GM04503 (cell line): ENCODE measurements at places on chromosomes 3 and 15.

DNA sequence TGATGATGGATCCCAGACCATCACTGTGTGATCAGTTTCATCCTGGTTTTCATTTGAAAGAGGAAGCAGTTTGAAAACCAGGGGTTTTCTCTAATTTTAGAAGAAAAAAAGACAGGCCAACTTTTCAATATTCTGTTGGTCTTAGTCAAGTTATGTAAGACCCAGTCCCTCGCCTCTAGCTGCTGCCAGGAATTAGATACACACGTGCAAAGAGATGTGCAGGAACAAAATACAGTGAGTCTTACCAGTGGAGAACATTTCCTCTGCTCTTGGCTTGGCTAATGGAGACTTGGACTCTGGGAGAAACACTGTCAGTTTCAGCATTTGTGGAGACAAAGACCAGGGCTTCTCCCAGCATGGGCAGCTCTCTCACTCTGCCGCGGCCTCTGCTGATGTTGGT is 214.9 kb upstream of the C2CD4B start:
- no peak for DNase-seq

DNA sequence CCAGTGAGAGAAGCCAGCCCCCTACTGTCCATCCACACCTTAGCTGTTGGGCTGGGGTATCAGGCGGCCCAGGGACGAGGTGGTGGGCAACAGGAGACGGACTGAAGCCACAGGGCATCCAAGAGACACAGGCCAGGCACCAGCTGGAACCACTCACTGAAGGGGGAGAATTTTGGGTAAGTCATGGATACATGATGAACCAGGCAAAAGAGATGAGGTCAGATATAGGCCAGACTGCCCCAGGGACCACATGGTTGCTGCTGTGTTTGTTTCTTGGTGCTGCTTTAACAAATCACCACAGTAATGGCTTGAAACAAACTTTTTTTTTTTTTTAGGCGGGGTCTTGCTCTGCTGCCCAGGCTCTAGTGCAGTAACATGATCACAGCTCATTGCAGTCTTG is 66.4 kb downstream of the SEMA5B start:
- DNase-seq, result peak; percentile 45

DNA sequence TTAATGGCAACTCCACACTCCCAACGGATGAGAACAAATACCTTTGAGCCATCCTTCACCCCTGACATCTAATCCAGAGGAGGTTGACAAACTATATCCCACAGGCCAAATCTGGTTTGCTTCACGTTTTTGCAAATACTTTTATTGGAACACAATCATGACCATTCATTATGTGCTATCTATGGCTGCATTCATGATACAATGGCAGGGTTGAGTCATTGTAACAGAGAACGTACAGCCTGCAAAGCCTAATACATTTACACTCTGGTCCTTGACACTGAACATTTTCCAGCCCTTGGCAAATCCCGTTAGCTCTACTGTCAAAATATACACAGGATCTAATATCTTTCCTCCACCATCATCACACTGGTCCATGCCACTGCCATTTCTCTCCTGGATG is 7.6 kb upstream of the PRICKLE2 start:
- DNase-seq, result no peak

GRCh38 chr15:59420986-59421618 is 16.9 kb upstream of the FAM81A start:
- no peak for DNase-seq

DNA sequence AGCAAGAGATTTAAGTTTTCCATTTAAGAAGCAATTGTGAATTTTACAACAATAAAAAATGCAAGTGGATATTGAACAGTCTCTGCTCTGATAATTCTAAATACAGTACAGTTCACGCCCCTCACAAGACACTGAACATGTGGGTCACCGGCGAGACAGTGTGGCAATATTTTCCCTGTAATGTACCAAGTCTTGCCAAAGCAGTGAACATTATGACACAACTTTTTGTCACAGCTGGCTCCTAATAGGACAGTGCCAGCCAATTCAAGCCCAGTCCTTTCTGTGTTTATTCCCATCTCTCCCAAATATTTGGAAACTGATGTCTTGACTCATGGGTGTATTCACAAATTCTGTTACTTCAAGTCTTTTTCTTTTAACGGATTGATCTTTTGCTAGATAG is 62.3 kb downstream of the PPARG start:
- no peak for DNase-seq

GRCh38 chr15:71444032-71444810 is 328.9 kb downstream of the THSD4 start:
- DNase-seq, result no peak

DNA sequence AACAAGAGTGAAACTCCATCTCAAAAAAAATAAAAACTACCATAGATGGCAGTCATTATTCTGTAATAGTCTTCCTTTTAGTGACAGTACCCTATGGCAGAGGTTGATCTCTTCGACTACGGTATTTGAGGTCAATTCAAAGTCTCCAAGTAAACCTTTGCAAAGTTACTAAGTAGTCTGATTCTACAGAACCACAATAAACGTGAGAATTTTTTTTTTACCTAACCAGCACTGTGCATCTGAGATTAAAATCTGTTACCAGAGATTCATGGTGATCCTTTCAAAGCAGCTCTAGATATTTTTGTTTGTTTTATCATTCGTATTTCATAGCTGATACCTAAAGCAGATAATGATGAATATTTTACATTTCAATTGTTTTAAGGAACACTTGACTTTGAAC is 86.6 kb upstream of the CHD2 start:
- no peak for DNase-seq

GRCh38 chr3:46316206-46316605 is 37.7 kb upstream of the CCR2 start:
- no peak for DNase-seq

DNA sequence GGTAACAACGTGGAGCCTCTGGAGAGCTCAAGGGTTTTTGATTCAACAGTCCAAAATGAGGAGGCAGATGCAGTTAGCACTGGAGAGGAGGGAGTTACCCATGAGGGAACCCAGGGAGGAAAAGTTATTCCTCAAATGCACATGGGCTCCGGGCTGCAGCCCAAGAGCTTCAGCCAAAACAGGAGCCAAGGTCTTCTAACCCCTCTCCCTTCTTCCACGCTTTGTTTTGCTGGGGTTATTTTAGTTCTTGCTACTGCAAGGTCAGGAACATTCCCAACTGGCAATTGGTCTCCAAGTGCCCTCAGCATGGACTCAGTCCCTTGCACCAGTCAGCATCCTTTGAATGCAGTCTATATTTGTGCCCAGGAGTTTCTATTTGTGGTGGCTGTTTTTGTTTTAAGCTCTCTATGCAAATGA is 90.0 kb downstream of the TGFBR2 start:
- DNase-seq, result no peak

DNA sequence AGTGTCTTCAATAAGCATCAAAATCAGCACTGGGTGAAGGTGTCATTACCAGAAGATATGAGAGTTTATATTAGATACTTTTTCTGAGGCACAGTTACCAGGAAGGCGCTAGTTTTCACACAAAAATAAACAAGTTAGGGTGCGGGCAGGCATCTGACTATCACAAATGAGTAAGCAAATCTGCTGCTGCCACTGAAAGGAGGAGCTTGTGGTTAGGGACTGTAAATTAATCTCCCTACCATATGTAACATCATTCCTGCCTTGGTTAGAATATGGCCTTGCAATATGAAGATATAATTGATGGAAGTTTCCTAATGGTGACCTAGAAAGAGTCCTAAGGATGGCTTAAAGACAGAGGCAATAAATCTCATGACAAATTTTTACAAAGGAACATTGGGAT is 19.5 kb upstream of the EID1 start:
- no peak for DNase-seq

DNA sequence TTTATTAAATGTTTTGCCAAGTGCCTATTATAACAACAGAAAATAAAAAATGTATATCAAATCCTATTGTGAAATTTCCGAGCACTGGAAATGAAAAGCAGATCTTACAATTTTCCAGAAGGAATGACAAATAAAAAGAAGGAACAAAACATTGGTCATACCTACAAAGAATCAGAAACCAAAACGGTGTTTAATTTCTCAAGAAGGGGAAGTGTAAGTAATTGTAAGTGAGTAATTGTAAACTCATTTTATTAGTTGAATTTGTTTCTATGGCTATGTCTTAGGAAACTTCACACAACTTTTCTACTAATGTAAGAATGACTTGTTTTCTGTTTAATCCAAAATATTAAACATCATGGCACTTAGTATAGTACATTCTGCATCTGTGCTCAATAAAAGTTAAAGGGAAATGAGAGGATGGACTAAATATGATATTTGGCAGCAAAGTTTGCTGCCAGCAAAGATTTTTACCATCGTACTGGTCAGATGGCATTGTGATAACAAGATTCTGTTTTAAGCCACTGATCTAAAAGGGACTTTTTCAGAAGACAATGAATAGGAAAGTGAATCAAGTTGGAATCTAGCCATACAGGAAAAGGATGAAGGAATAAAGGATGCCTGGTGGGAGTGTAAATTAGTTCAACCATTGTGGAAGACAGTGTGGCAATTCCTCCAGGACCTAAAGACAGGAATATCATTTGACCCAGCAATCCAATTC is 232.4 kb downstream of the NFKBIZ start:
- no peak for DNase-seq

DNA sequence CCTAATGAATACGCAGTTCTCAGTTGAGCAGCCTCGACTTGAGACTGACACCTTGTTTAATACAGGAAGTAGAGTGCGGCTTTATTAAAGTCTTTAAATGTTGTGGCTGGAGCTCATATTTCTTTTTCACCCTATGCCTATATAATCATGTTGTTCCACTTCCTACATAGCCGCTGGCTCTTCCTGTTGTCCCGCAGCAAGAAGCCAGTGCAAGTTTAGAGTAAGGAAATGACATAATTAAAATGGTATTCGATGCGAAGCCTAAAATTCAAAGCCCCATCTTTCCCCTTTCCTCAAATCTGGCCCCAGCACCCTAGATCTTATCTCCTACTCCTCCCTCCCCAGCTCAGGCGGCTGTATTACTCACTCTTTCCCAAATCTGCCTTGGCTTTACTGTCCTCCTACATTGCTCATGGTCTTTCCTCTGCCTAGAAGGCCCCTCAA is 7.5 kb upstream of the PHLDB2 start:
- no peak for DNase-seq

GRCh38 chr3:175526609-175527280 is 667.6 kb downstream of the NAALADL2 start:
- no peak for DNase-seq

DNA sequence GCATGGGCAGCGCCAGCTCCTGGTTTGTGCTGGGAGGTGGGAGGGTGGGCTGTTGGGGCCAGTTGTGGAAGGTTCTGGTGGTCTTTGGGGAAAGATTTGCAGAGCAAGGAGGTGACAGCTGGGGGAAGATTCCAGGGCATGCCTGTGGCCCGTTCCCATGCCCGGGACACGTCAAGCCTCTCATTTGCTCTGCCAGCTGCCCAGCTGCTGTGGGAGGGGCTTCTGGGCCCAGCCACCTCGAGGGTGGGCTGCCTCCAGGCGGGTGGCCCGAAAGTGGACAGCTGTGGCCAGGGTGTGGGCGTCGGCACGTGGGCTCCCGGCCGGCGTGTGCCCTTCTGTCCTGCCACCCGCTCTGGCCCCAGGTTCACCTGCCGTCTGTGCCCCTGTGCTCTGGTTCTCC is 17.2 kb downstream of the PLXNA1 start:
- DNase-seq, result no peak

GRCh38 chr15:33801954-33802353 is 166.3 kb upstream of the CHRM5 start:
- DNase-seq, result no peak

- no peak for DNase-seq
Measured at GRCh38 chr15:100134586-100134985, 207.2 kb downstream of the ADAMTS17 start.

DNA sequence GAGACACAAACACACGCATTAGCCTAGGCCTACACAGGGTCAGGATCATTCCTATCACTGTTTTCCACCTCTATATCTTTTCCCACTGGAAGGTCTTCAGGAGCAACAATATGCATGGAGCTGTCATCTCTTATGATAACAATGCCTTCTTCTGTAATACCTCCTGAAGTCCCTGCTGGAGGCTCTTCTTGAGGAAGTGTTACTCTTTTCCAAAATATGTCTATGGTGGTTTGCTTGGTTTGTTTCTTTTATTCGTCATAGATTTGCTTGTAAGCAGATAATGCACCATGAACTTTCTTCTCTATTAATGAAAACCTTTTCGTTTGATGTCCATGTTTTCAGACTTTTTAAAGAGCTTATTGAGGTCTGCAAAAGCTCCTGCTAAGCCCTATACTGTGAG is 109.3 kb downstream of the GMPS start:
- no peak for DNase-seq

DNA sequence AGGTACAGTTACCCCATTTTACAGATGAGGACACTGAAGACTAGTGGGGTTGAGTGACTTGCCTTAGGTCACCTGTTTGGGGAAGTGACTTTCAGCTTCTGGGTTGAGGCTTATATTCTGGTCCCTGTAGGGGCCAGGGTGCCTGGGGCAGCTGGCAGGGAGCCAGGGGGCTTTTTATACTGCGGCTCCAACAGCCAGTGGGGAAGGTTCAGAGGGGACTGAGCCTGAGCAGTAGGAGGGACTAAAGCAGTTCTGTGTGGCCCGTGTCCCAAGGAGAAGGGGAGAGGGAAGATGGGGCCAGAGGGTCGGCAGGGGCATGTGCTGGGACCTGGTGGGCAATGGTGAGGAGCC is 37.7 kb downstream of the SLC6A6 start:
- no peak for DNase-seq

DNA sequence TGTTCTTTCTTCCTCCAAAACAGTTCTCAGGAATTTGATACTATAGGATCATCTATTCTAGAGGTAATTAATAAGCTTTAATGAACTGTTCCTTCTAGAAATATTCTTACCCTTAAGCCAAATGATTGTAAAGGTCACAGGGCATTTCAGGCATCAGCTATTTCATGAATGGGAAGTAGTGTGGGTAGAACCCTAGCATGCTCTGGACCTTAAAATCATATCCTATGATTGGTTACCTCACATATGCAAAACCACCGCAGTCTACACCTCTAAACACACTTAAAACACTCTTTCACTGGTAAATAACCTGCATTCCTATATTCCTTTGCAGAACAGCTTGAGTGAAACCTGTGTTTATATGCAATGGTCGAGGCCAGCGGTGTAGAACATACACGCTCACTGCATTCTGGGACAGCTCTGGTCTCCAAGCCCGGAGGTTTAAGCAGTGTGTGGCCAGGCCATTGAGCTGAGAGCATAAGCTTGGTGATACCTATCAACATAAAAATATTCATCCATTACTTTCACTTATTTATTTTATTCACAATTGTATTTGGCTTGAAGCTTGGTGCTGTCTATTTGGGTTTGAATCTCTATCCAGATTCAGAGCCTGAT is 87.7 kb upstream of the RASGRP1 start:
- no peak for DNase-seq

DNA sequence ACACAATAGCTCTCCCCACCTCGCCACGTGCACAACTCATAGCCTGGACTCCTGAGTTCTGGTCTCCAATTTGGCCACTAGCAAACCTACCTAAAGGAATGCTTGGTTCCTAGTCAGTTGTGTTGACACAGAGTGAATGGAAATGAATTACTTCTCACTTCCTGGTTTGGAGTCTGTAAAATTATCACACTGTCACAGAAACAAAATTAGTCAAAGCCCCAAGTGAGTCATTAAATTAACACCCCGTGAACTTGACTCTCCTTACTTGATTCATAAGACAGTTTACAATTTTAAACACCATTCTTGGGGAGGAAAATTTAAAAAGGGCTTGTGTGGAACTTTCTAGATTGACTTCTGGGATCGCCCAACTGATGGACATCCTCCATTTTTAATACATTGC is 276.2 kb upstream of the CTNNB1 start:
- DNase-seq, result no peak

GRCh38 chr15:33211176-33211808 is 16.8 kb upstream of the FMN1 start:
- no peak for DNase-seq
